SHP77 (cell line): ENCODE measurements at places on chromosomes 4 and X.

DNA sequence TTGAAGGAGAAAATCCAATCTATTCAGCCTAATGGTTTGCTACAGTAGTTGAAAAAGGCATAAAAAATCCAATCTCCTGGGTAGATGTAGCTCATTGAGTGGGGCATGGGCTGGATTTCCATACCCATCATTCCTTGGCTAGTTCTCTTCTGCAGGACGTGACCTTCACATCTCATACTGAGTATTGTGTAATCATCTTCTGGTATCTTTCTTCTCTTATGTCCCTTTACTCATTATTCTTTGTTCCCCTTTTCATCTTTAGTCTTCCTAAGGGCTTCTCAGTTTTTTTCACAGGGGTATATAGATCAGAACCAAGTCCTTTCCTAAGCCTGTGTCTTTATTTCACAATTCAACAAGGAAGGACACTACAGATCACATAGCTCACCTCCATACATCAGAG, 727.6 kb upstream of the MAGEB2 start:
- no peak for DNase-seq

DNA sequence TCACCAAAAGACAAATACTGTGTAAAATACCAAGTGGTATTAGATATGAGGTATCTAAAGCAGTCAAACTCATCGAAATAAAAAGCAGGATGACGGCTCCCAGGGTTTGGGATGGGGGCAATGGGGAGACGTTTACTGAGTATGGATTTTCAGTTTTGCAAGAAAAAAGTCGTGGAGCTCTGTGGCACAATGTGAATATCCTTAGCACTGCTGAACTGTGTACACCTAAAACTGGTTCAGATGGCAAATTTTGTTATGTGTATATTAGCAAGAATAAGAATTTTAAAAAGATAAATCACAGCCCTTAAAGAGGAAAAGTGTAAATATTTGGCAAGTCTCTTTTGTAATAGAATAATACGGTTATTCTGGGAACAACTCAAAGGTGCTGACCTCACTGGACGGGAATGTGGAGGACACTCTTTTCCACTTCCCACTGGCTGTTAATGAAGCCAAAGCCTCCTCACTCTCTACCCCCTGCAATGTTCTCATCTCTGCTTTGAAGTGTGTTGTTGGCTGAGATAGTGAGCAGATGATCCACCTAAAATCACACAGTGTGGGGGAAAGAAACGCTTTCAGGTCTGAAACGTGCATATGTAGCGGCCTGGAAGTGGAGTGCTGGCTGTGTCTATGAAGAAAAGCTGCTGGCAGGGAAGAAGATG, 49.2 kb downstream of the SEL1L3 start:
- no peak for DNase-seq

DNA sequence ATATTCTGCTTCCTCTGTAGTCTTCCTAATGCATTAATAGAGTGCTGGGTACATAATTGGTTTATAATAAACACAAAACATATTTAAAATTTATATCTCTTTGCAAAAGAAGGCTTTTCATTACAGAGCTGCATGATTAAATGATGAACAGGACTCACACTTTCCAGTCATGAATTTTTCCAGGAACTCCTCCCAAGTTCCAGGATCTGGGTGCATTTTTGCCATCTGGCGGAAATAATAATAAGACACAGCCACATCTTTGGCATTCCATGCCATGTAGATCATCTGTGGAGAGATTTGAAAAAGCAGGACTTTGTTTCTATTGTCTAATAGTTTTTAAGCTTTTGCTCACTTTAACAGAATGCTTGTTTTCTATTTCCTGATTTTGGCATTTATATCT, 40.2 kb upstream of the SULT1B1 start:
- no peak for DNase-seq

GRCh38 chr4:73055241-73055897, 14.1 kb downstream of the COX18 start:
- no peak for DNase-seq

GRCh38 chrX:72604705-72605104, 32.1 kb upstream of the HDAC8 start:
- DNase-seq, result no peak

DNA sequence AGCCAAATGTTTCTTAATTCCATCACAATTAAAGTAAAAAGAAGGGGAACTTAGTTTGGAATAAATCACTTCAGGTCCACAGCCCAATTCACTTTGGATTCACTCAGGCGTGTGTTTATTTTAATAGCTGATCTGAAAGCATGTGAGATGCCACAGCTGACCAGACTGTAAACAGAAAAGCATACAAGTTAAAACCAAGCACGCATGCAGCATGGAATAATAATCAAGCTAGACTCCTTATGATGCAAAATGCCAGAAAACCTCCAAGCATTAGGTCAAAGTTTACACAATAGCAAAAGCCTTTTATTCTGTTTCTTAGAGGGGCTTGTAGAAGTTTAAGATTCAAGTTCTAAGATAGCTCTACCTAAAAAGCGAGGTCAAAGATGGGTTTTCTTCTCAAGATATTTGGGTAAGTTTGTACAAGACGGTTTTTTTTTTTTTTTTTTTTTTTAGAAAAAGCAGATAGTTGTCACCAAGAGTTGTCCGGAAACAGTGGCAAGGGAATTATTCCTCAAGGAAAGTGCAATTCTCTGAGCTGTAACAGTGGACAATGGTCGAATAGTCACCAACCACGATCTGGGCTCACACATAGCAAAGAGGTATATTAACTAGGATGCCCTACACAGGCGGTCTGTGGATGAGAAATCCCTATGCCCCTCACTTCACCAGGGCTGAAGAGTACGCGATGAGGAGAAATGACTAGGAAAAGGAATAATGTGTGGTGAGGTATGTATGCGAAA, 763 bp upstream of the PRRG1 start:
- no peak for DNase-seq

DNA sequence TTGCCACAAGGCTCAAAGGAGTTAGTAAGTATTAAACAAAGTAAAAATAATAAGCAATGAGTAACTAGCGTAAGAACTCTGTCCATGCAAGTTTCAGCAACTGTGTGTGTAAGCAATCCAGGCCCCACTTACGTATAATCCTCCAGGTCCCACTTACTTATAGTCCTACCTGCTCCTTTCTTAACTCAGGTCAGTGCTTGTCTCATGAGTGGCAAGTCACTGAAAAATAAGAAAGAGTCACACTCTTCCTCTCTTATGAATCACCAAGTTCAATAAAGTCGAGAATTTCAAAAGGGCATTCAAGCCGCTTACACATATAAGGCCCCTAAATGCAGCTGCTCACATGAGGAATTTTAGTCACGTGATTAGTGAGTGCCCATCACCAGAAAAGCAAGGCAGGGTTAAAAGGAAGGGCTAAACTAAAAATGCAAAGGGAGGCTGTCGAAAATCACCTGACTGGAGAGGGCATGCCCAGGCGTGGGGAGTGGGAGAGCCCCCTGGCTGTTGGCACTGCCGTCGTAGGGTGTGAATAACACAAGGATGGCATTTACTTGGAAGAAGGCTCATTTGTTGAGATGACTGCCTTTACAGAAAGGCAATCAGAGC, 58.2 kb downstream of the ZNF827 start:
- DNase-seq, result no peak

DNA sequence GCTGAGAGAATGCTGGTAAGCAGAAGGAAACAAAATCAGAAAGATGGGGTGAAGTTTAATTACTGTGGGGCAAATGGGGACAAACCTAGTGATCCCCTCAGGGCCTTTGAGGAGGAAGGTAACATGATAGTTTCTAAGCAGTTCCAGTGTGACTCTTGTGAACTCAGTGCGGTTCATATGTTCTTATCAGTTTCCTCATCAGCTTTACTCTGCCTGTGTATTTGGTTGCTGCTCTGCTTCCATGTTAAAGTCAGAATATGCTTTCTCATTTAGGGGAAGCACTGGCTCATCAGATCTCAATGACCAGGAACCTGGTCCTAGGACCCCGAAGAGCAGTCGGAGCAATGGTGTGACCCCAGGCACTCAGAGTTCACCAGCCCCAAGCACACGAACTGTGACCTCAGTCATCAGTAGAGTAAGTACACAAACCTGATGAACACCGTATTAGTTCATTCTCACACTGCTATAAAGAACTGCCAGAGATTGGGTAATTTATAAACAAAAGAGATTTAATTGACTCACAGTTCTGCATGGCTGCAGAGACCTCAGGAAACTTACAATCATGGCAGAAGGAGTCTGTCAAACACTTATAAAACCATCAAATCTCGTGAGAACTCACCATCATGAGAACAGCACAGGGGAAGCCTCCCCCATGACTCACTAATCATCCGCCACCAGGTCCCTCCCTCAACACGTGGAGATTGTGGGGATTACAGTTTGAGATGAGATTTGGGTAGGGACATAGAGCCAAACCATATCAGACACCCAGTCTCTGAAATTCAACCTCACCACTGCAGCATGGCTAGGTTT, 83.0 kb downstream of the SYTL5 start:
- DNase-seq, result no peak

GRCh38 chr4:66059136-66059535, 388.8 kb upstream of the EPHA5 start:
- no peak for DNase-seq

DNA sequence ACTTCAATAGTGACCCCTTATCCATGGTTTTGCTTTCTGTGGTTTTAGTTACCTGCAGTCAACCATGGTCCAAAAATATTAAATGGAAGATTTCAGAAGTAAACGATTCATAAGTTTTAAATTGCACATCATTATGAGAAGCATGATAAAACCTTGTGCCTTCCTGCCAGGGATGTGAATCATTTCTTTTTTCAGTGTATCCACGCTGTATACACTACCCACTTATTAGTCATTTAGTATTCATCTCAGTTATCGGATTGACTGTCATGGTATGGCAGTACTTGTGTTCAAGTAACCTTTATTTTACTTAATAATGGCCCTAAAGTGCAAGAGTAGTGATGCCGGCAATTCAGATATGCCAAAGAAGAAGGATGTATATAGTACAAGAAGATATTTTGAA, 37.7 kb upstream of the TASL start:
- no peak for DNase-seq

- no peak for DNase-seq
These were observed 535.9 kb downstream of the IQCM start for GRCh38 chr4:149279776-149280175.

DNA sequence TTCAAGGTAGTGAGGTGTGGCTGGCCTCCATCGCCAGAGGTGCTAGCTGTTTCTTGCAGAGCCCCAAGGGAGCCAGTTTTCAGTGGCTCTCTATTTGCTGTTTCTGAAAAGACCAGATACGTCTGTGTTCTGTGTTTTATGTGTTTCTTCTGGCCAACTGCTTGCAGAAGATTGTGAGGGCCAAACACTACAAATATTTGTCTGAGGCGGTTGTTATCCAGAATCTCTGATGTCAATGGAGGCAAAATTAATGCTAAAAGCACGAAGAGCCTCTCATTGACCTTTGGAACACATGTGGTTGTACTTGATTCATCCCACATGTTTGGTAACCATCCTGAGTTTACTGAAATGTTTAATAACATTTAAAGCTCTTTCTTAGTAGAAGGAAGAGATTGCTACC, 113.9 kb downstream of the CT47B1 start:
- DNase-seq, result no peak

DNA sequence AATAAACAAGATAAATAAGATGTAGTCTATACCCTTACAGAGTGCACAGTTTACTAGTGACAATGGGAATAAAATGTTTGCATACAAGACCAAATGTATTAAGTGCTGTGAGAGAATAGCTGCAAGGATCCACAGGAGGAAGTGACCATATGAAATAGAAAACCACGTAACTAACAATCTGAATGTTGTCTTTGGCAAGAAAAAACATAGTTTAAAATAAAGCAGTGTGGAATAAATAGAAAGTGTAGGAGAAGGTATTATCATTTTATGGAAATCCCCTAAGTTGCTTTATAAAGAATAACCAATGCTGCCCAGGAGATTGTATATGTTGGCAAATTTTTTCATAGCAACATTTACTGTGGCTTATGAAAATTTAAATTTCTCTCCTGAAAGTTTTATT, 116.1 kb downstream of the PCDH7 start:
- no peak for DNase-seq

GRCh38 chr4:67014592-67014991, 530.7 kb downstream of the CENPC start:
- no peak for DNase-seq

DNA sequence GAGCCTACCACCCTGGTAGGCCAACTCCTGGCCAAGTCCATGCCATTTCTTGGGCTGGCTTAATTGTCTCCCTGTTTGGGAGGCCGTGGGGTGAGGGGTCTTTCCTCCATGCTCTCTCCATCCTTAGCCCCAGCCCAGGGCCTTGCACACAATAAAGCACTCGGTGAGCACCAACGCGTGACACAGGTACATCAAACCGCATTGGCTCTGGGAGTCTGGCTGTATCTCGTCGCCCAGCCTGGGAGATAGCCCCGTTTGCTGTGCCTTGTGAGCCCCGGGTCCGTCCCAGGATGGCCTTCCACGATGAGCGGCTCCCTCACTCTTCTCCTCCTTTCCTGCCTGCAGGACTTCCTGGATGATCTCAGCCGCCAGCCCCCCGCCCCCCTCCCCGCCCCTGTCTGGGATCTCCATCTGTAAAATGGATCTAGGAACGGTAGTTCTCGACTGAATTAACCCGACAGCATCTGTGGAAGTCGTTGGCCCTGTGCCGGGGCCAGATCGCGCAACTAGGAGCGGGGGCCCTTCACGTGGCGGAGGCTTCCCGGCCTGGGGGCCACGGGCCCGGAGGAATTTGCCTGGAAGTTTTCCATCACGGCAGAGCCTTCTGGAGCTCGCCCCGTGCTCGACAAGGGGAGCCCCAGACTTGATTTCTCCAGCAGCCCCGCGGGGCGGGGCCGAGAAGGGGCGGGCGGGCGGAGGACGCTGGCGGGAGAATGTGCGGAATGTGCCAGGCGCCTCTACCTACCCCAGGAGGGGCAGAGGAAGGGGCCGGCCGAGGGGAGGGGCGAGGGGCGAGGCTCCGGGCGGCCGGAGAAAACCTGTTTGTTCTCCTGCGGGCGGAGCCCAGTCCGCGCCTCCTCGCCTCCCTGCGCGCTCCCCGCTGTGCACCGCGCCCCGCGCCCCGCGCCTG, at the start of gene ZNF185:
ZNF185 (plus strand) TSS at position 846 of the 910 bp plus-strand sequence. CDS start 16,423 bp downstream, outside the sequence.
- DNase-seq, result no peak

DNA sequence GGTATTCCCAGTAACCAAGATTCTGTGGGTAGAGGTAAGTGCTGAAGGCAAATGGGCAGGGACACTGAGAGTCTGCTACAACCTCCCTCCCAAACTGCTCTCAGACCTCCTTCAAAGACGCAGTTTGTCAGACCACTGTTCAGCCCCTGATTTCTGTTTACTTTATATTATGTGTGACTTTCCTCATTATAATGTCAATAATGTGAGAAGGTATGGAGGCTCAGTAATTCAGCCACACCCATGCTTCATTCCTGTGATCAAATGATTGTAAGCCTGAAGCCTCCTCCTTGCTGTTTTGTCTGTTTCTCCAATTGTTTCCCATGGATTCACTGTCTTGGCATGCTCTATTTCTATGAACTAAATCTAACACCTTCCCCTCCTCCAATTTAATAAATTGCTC, 75.6 kb downstream of the SYTL5 start:
- DNase-seq, result no peak
